ENCODE measurements at places on chromosomes 2 and 18. TPM values are rescaled to one million over a fixed set of nuclear protein-coding genes. Genes with fewer than 3 reads are reported as not detected.

The SFTPB gene
- total RNA-seq: 18.6 TPM

The SLC16A14 gene
- 0.12 TPM for total RNA-seq

The TCF23 gene
- total RNA-seq: not detected

The SOX11 gene
- not detected for total RNA-seq

All from T-cell (primary cell).